ENCODE measurements at places on chromosomes 6 and 20. TPM values are rescaled to one million over a fixed set of nuclear protein-coding genes. Genes with fewer than 3 reads are reported as not detected.

- peak; percentile 23 for DNase-seq
These were observed 199.2 kb upstream of the PMEPA1 start for GRCh38 chr20:57908704-57909630.

GRCh38 chr20:24106801-24107445 lies 118.3 kb upstream of the GGTLC1 start:
- DNase-seq: no peak

DNA sequence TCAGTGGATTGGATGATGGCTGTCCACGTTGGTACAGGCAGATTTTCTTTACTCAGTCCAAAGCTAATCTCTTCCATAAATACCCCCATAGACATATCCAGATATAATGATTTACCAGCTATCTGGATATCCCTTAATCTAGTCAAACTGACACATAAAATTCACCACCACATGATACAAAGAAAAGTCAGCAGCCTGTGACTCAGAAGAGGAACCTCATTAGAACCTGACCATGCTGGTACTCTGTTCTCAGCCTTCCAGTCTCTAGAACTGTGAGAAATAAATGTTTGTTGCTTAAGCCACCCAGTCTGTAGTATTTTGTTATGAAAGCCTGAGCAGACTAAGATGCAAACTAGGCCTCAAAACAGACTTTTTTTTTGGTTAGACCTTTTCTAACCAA lies 431.3 kb upstream of the RNF217 start:
- DNase-seq: no peak

GRCh38 chr6:15505463-15505918 lies 157.3 kb downstream of the DTNBP1 start:
- DNase-seq: no peak

GRCh38 chr6:83872386-83873118 lies 13.1 kb downstream of the CYB5R4 start:
- no peak for DNase-seq

The VGLL2 gene
- total RNA-seq: not detected

DNA sequence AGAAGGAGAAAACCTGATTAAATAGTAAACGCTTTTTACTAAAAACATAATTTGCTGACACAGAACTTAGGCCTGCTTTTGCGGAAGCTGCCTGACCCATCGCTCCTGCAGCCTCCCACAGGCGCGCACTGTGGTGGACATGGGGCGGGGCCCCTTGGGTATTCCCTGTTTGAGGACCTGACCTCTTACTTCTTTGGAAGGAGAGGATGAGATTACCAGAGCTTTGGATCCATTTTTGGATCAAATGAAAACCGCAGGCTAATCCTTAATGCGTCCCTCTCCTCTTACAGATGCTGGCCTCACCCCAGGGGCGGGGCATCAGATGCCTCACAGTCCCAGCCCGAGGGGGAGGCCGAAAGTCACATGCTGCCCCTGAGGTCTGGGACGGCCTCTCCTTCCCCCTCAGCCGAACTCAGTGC lies 151.0 kb downstream of the SCML4 start:
- no peak for DNase-seq

The SLC2A10 gene
- 47.4 TPM for total RNA-seq

The POM121L2 gene
- not detected for total RNA-seq

DNA sequence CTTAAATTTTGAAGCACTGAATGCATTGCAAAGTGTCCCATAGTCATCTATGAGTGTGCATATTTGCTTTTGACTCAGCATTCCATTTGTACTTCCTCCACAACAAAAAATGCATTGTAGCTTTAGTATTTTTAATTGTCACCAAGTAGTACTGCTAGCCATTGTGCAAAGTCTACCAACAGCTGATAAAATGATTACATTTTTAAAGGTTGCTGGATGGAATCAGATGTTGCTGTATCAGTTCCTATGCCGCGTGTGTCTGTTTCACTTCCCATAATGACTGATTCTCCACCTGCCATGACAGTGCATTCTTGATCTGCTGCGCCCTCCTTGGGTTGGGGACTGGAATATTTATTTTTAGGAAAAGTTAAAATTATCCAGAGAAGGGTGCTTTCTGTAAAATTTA lies 41.2 kb downstream of the SLX4IP start:
- DNase-seq: peak; percentile 47
